Stimulated activated CD4-positive, alpha-beta T cell treated with anti-CD3 and anti-CD28 coated beads, Interleukin-4, amount 100 ng/mL, for 4 hours (primary cell): ENCODE measurements at places on chromosomes 16 and 17.
A peak's percentile ranks its signal among the peaks of the same experiment; 100 is the strongest.

DNA sequence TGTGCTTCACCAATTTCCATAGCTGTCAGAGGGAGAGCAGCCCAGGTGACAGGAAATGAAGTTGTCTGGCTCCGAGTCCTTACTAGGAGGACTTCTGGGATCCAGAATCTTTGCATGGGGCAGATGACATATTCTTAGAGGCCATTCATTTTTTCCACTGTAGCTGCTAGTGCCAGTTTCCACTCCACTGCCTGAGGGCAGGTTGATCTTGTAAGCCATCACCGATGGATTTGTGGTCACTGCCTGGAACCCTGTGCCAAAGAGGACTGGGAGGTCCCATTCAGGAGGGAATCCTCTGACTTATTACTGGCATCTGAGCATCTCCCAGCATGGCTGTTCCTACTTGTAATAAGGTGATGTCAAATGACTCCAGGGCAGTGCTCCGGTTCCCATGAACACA lies 144.1 kb upstream of the KCNJ18 start:
- no peak for DNase-seq

DNA sequence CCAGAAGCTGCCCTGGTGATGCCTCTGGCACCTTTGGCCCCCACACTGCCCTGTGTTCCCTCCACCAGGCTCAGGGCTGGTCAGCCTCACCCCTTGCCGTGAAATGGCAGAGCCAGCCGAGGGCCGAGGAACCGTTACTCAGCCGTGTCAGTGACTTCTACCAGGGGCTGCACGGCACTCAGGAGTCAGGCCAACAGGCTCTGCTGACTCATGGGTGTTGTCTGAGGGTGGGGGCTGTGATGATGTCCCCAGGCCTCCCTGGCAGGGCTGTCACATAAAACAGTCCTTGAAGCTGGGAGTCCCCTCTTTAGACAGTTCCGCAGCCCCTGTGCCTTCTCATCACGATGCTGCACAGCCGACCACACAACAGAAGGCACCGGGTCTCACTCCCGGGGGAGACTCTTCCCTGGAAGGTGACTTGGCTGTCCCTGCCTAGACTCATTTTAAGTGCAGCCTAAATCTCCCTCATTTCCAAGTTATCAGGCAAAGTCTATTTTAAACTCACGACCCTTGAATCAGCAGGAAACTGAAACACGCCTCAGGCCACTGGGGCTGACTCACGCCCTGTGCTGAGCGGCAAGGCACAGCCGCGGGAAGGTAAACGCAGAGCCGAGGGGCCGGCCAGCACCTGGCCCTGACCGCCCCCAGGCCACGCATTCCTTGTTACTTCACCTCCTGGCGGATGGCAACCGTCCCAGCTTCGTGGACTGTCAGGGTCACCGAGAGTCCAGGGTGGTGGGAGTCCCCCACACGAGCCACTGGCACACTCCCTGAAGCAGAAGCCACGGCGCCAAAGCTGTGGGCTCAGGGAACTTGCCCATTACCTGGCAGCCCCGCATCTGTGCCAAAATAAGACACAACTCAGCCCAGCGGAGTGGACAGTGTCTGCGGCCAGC lies 102.6 kb downstream of the ZNF778 start:
- DNase-seq, result peak; percentile 41

GRCh38 chr16:11098601-11099390 lies 154.4 kb downstream of the CLEC16A start:
- no peak for DNase-seq

DNA sequence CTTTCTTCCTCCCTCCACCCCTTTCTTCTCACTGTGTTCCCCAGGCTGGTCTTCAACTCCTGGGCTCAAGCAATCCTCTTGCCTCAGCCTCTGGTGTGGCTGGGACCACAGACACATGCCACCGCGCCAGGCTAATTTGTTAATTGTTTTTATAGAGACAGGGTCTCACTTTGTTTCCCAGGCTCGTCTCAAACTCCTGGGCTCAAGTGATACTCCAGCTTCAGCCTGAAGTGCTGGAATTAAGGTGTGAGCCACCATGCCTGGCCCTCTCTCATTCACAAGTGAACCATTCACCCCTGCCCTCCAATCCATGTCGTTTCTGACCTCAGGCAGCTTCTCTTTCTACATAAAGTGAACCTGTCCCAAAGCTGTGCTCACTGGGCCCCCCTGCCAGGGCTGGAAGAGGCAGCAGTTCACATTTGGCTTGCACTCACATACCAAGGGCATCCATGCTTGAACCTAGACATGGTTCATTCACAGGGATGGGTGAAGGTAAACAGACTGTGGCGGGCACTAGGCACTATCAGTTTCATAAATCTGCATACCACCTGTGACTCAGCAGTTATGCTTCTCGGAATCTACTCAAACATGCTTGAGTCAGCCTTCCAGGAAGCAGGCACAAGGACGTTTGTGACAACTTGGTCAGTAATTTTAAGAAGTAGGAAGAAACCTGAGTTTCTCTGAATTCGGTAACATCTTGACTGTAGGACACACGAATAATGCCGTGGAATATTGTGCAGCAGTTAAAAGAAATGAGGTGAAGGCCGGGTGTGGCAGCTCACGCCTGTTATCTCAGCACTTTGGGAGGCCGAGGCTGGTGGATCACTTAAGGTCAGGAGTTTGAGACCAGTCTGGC lies 6.0 kb upstream of the RNF213 start:
- peak; percentile 77 for DNase-seq

GRCh38 chr17:80317706-80317980 lies 57.0 kb downstream of the RNF213 start:
- no peak for DNase-seq

DNA sequence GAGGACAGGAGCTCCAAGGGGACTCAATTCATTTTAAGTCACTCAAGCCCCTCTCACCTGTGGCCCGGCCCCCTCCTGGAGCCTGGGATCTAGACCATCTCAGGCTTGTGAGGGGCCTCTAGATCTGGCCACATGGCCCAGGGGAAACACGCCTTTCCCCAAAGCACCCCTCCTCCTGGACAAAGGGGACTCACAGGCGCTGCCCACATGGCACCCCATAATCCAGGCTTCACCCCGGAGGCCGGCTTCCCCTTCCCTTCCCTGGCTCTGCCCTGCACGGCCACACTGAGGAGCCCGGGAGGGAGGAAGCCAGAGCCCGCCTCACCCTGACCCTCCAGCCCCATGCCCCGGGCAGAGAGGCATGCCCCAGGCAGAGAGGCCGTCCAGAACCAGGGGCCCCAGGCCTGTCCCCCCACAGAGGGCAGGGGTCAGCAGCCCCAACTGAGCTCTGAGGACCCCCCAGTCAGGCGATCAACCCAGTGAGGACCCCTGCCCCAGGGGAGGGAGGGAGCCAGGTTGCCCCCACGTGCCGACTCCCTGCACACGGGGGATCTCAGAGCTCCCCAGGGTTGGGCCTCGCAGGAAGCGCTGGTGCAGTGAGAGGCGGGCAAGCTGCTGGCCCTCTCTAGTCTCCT lies 10.9 kb downstream of the HS3ST6 start:
- DNase-seq, result no peak

- DNase-seq, result peak; percentile 67
Measured at GRCh38 chr16:12095275-12096156, 119.0 kb downstream of the SNX29 start.

DNA sequence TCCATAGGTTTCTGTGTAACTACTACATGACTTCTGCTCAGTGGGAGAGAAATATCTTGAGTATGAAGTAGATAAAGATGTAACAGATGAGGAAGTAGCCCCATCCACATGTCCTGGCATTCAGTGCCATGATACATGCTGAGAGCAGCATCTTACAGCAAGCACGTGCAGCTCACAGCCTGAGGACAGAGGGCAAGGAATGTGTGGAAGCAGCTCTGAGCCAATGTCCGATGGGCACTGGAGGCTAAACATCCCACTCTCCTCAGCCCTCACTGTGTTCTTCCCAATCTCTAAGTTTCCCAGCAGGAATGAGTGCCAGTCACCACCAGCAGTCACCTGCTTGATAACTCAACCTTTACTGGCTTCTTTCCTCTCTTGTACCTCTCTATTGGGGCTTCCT lies 40.4 kb downstream of the CFDP1 start:
- no peak for DNase-seq

DNA sequence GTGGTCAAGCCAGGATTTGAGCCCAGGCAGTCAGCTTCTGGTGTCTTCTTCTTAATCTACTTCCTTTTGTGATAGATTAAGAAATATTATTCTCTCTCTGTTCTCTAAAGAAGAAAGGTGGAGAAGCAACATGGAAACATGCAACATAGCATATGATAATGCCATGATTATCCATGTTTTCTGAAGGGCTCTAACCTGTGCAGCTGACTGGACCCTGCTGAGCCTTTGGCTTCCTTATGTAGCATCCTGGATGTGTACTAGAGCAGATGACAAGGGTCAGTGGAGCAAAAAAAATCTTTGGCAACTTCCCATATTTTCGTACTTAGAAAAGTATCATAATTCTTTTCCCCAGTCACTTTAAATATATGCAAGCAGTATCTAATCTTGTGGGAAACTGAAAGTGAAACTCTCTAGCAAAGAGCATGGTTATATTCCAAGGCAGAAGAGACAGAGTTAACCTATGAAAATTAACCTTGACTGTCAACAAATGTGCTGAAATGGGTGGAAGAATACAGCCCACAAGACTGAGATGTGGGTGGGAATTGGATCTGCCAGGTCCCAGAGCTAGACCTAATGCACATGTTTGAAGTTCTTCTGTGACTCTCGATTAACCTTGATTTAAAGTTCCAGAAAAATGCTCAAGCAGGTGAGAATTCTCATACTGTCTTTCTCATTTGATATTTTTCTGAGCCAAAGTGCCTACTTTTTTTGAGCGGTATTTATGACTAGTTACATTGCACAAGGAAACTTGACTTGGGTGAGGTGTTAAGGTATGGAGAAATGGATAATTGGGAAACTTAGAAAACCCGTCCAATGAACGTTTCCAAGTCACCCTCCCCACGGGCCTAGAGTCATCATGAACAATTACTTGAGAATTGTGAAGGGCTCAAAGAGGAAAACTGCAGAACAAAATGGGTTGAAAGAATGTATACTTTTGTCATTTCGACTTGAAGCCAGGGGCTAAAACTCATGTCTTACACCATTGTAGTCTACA lies 248.6 kb downstream of the FTO start:
- DNase-seq, result no peak

- DNase-seq, result no peak
Measured at GRCh38 chr16:85862476-85863383, 36.2 kb upstream of the IRF8 start.
